ENCODE measurements at places on chromosomes 4 and X.
A peak's percentile ranks its signal among the peaks of the same experiment; 100 is the strongest.

GRCh38 chrX:16786791-16787735, 797 bp downstream of the TXLNG start:
- DNase-seq = no peak

DNA sequence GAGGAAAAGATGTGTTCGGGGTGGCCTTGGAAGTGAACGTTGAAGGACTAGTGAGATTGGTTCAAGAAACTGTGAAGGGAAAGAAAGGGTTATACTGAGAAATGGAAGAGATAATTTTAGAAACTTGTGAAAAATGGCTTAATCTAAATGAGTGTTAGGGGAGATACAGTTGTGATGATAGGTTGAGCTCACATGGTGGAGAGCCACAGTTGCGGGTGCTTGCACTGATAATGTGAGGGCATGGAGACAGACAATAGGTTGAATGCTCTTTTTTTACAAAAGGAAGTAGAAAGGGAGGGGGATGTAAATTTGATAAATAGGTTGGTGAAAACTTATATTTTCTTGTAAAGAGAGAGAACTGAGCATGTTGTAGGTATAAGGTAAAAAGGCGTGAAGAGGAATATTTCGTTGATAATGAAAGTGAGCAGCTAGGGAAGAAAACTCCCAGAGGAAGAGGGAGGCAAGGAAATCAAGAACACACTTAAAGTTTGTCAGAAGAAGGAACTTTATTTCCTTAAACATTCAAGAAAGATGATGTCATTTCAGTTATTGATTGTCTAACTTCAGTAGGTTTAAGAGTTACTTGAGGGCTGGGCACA, 8.2 kb downstream of the AREG start:
- DNase-seq = no peak

- DNase-seq = no peak
These were observed 22.9 kb upstream of the COX7B2 start for GRCh38 chr4:46931981-46932380.

DNA sequence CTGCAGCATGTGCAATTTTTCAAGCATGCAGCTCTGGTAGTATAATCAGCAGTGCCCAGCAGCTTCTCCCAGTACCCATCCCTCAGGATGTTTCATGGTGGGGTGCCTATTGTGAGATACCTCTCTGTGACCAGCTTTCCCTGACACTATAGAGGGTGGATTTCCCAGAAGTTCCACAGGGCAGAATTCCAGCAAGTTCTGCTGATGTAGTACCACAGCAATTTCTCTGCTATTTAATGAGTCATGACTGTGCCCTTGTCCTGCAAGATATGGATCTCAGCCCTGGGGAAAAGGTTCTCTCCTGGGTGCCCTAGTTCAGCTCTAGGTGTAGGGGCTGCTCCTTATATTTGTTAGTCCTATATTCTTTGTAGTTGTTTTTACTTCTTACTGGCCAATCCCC, 174.8 kb downstream of the ENOX2 start:
- no peak for DNase-seq

DNA sequence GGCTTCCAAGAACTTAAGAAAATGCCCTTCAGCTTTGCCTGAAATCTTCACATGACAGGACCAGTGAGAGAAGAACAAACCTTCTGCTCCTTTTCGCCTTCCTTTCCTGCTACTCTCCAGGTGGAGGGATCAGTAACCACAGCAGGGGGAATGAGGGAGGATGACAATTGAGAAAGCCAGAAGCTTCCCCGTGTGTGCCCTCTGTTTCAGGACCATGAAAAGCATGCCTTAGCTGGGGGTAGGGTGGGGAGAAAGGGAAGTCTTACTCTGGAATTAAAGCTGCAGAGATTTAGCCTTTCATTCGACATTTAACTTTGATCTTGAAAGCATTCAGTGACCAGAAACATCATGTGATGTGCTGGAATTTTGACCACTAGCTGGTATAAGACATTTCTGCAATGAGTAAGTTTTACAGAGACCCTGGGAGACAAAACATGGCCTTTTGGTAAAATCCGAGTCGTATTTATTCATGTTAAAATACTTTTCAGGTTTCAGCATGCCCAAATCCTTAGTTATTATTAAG, 10.6 kb upstream of the PUDP start:
- DNase-seq = no peak

- peak; percentile 37 for DNase-seq
These were observed at the start of gene LRBA for GRCh38 chr4:151014521-151015458. LRBA (minus strand) TSS chr4:151015284; CDS start chr4:151014642, 642 bp downstream.

- DNase-seq = peak; percentile 40
These were observed 72.3 kb upstream of the EFHC2 start for GRCh38 chrX:44415639-44416386.

DNA sequence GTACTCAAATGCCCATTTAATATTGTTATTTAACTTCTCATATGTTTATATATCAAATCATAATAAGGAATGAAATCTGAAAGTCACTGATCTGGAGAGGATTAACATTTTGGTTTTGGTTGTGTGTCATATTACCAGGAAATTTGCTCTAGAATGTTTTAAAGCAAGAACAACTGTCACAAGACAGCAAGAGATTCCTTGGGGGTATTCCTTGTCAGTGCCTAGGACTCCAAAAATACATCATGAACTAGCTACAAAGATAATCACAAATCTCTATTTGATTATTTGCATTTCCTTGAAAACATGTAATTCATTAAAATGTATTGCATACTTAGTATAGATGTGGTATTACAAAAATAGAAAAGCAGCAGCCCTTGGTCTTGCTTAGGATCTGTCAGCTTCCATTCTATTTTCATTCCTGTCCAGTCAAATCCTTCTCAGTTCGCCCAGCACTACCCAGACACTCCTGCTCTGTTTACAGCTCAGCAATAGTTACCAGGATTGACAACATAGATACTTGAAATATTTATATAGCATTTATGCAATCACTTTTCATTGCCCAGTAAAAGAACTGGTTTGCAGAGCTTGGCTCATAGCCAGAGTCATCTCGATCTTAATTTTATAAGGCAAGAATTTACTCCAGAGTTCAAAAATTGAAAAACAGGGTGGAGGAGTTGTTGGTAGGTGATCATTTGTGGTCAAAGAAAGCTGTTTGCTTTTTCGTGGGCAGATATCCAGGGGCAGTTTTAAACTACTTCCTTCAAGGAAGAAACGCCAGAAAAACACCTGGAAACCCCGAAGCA, 9.2 kb upstream of the BMP3 start:
- peak; percentile 56 for DNase-seq

GRCh38 chr4:165709973-165710526, 163.0 kb upstream of the TLL1 start:
- no peak for DNase-seq

- DNase-seq = no peak
These were observed 79.2 kb upstream of the DDIT4L start for GRCh38 chr4:100269446-100269845.

GRCh38 chr4:145524552-145524951, 42.9 kb downstream of the SMAD1 start:
- DNase-seq = no peak

DNA sequence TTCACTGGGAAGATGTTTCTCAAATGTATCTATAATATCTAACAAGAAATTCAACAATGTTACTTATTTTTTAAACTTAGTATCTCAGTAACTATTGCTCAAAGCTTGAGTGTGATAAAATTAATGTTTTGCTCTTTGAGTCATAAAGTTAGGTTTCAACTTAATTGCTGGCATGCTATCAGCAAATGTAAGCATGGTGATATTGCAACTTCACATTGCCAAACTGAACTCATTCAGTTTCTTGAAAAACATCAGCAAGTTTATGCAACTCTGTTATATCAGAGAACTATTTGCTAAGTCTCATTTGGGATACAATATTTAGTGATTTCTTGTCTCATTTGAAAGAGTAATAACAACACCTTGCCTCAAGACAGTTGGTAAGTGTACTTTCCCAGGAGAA, 91.2 kb upstream of the KLF3 start:
- DNase-seq = no peak

DNA sequence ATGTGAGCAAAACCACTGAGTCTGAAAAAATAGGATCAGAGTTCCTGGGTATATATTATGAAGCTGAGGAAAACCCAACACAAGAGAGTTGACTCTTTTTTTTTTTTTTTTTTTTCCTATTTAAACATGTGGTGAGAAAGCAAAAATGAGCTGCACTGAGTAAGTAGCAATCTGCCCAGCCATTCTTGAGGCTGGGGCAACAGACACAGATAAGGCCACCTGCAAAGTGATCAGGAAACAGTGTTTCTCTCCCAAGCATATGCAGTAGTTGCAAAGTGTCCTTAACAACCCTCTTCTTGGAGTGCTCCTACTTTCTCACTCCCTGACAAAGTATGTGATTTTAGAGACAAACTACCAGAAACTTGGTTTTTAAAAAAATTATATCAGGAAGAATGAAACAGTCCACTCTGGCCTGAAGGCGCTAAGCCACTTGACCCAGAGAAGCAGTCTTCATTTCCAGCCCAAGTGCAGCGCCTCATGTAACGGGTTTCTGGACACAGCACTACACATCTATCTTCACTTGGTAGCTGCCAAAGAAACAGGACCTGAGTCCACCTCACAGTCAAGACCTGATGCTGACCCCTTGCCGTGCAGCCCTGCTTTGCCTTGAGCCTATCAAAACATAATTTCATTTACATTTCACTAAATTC, 124.6 kb upstream of the MAP3K15 start:
- no peak for DNase-seq

DNA sequence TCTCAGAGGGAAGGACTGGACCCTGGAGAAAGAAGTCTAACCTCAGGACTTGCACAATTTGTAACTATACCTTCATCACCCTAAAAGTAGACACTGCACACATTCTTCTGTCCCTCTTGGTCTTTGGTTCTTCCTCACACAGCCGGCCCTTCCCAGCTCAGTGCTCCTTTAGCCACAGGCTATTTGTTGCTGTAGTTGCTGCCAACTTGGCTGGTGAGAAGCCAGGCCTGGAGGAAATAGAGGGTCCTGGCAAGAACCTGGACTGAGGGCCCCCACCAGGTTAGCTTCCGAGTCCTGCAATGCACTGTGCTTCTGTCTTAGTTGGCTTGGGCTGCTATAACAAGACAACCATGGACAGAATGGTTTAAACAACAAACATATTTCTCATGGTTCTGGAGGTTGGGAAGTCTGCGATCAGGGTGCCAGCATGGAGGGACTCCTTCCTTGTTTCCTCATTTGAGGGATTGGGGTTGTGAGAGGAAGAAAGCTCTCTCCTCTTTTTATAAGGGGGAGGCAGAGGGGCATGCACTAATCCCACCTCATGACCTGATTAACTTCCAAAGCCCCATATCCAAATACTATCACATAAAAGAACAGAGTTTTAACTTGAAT, 4.4 kb upstream of the FGF5 start:
- DNase-seq = no peak

All from epithelial cell of prostate (primary cell).